ENCODE measurements at places on chromosomes 6 and 20.

DNA sequence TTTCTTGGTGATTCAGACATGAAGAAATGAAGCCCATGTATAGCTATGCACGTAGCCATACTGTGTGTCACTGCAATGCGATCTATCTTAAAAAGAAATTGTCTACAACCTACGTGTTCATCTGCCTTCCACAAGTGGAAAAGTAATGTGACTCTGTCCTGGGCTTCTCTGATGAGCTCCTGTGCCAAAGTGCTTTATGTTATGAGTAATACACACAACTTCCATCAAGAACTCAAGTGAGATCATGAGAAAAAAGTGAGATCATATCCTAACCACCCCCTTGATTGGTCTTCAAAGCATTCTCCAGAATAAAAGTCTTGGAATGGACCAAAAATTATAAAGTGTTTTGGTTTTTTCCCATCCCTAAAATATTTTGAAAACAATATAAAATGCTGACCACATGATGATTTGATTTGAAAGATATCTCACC lies 114.3 kb downstream of the DST start:
- peak; percentile 27 for ATAC-seq

GRCh38 chr20:49765846-49766541 lies 46.6 kb upstream of the SLC9A8 start:
- no peak for ATAC-seq

DNA sequence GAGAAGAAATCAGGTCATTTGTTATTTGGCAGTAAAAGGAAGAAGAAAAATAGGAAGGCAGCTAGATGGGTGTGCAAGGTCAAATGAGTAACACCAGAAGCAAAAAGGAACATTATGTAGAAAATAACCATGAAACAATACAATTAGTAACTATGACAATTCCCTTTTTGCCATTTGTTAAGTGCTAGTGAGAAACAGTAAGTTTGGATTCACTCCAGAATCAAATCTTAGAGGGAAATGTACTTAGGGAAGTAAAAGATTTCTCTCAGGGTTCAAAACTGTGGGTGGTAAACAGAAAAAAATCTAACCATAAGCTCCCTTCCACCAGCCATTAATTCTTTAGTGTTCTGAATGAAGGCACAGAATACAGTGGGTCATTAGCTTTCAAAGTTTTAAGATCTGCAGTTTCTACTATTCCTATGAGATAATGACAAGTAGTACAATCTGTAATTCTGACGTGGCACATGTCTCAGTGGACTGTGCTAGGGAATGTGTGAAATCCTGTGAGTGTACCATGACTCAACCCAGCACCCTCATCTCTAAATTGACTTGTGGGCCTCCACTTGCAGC lies 17.1 kb downstream of the REPS1 start:
- peak; percentile 69 for ATAC-seq

DNA sequence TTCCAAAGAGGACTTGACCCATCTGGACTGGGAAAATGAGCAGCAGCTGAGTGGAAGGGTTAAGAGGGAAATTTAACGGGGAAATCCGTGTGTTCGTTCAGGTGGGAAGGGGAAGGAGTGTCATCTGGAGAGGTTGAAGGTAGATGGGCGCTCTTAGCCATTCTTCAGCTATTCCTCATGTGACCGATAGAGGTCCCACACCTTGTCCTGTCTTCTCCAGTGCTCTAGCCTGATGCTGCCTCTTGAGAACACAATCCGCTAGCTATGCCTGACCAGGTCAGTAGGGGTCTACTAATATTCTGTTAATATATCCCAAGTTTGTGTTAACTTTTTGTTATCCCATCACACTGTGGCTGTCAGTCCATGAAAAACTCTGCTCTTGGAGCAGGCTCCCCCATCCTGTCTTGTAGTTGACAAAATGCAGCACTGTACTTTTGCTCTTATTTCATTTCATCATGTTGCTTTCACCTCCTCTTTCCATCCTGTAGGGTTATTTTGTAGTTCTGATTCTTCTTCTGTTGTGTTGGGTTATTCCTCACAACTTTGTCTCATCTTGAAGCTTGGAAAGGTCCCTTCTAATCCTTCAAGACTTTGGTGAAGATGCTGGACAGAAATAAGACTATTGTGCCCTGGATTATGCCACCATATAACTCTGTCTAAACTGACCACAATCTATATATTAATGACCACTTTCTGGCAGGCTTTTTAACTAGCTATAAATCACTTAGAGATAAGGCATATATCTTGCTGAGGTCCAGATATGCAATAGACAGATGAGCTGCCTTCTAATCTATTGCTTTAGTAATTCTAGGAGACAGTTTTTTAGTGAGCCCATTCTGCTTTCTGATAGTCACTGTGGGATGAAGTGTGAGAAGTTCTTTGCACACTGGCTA lies 123.4 kb upstream of the SUPT3H start:
- no peak for ATAC-seq

DNA sequence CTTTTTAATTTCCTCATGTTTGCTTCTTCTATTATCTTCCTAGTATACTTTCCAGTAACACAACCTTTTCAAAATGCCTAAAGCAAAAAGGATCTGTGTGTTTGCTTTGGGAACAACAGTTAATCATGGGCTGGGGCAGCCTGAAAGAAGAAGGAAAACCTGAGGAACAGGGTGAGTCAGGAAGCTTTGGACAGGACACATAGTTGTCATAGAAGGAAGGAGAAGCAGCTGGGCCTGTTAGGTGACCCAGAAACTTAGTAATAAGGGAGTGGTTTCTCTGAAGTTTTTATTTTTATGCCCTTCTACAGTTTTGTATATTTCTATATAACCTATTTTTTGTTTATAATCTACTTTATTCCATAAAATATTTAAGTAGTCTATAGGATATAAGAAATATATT lies 61.4 kb downstream of the CD24 start:
- no peak for ATAC-seq

GRCh38 chr6:159646116-159646515 lies 46.9 kb downstream of the SOD2 start:
- no peak for ATAC-seq

All from gastroesophageal sphincter (tissue), 4 donors.